Kidney (tissue), 22 donors: ENCODE measurements at places on chromosomes 1 and 21.
A peak's percentile ranks its signal among the peaks of the same experiment; 100 is the strongest.

DNA sequence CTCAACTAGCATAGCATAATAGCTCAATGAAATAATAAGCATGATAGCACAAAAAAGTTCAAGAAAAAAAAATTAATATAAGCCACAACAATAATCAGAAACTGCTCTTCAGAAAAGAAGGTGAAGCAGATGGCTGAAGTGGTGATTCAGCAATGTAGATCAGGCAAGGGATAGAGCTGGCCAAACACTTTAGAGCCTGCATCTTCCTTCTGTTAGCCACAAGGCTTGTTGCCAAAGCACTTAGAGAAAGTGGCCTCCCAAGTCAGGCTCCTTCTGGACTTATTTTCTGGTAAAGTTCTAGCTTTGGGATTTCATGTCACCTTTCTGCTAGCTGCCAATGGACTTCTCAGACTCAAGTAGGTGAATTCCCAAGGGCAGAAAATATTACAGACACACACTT lies 60.3 kb upstream of the C1orf87 start:
- DNase-seq, result no peak

DNA sequence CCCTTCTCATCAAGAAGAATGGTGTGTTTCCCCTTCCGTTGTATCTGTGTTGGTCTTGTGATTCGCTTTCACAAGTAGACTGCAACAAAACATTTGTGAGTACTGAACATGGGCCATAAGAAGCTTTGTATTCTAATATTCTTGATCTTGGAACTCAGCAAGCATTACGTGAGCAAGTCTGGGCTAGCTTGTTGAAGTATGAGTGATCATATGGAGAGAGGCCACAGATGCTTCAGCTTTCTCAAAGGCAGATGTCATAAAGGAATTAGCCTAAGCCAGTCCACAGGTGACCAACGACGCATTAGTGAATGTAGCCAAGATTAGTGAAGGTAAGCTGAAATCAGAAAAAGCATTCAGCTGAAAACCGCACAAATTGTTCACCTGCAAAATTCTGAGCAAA lies 609.6 kb upstream of the NEGR1 start:
- DNase-seq, result no peak

- DNase-seq, result peak; percentile 88
Observed at GRCh38 chr1:203871114-203871880, 9.9 kb downstream of the SNRPE start.

DNA sequence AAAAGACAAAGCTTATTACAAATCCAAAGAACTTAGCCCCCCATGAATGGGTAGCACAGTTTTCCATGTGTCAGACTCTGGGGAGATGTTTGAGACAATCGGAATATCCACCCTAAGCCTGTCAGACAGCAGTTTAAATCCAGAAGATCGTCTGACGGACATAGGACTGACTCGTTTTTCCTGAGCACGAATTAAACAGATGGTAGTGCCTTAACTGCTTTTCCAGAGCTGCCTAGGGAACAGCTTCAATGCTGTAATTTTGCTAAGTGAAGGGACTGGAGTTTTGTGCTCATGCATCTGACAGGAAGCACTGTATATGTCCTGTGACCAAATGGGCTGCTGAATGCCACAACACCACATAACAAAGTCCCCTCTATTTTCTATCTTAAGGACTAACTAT lies 48.6 kb downstream of the PCNX2 start:
- no peak for DNase-seq

- DNase-seq, result no peak
Observed at GRCh38 chr1:226449823-226450222, 41.9 kb upstream of the PARP1 start.

- no peak for DNase-seq
Observed at GRCh38 chr1:187876775-187877174, 1048.0 kb downstream of the PLA2G4A start.

GRCh38 chr1:169091480-169091941 lies 15.0 kb upstream of the ATP1B1 start:
- no peak for DNase-seq

- no peak for DNase-seq
Observed at GRCh38 chr1:7960165-7960564, 1.3 kb upstream of the PARK7 start.

GRCh38 chr1:24575905-24576587 lies 20.2 kb downstream of the NCMAP start:
- no peak for DNase-seq
